NCI-H345 (cell line): ENCODE measurements at places on chromosomes 2 and 18.

- peak; percentile 48 for DNase-seq
These were observed 267.1 kb downstream of the PRKCE start for GRCh38 chr2:45918463-45919159.

GRCh38 chr2:204337638-204338037 lies 207.6 kb upstream of the PARD3B start:
- DNase-seq: no peak

- no peak for DNase-seq
These were observed 53.2 kb upstream of the MAT2A start for GRCh38 chr2:85485815-85486214.

GRCh38 chr18:25326361-25326952 lies 25.5 kb downstream of the ZNF521 start:
- no peak for DNase-seq

DNA sequence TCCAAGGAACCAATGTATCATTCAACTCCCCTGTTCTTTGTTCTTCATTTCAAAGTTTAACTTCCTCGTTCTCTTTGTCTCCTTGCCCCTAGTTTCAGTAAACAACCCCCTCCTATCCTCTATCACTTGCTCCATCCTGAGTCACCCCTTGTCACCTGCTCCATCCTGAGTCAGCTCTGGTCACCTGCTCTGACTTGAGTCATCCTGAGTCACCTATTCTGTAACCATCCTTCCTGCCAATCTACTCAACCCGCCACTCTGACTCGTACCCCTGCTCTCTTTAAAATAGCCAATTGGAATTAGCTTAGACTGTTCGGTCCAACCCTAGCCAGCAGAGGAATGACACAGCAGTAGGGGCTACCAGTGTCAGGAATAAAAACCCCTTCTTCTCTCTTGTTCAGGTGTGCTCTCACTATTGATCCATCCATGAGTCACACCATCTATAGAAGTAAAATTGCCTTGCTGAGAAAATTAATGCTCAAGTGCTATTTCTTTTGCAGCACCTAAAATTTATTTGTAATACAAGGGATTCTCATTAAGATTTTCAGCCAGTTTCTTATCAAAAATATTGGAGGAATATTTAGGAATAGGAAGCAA lies 326.8 kb downstream of the AKAIN1 start:
- no peak for DNase-seq

GRCh38 chr2:43453179-43454170 lies 142.4 kb downstream of the THADA start:
- no peak for DNase-seq
